Activated CD4-positive, alpha-beta T cell treated with anti-CD3 and anti-CD28 coated beads, Interleukin-2, amount 50 U/mL, for 24 hours (primary cell): ENCODE measurements at places on chromosomes 2 and 18.

DNA sequence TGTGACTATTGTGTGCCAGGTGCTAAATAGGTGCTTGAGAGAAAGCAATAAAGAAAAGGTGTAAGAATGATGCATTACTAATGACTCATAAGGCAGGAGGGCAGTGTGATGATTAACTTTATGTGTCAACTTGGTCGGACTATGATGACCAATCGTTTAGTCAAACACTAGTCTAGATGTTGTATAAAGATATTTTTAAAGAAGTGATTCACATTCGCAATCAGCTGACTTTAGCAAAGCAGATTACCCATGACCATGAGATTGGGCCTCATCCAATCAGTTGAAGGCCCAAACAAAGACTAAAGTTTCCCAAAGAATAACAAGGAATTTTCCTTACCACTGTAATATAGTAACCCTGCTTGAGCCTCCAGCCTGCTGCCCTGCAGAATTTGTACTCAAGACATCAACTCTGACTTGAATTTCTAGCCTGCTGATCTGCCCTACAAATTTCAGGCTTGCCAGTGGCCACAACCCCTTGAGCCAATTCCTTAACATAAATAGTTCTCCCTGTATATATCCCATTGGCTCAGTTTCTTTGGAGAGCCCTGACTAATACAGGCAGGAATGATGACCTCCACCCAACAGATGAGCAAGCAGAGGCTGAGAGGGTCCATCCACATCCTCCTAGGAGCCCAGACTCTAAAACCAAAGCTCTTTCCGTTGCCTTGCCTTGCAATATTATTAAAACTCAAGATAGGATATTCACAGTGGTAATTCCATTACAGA, 132.6 kb downstream of the ACTR3 start:
- DNase-seq = no peak

GRCh38 chr18:52200406-52200805, 139.6 kb upstream of the DCC start:
- no peak for DNase-seq

DNA sequence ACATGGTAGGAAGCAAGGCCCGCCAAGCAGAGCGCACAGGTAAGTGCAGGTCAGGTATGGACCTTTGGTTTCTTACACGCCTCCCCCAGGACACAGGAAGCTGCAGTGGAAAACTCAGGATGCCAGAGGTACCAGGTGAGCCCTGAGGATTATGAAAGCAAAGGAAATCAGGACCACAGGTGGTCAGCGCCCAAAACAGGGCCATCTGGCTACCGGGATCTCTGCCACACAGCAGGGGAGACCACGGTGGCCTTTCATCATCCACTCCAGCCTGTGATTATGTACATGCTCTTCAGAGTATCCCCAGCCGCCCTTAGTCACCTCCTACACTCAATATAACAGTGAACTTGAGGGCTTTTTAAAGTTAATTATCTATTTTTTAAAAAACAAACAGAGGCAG, 125.5 kb upstream of the EPC2 start:
- DNase-seq = no peak

DNA sequence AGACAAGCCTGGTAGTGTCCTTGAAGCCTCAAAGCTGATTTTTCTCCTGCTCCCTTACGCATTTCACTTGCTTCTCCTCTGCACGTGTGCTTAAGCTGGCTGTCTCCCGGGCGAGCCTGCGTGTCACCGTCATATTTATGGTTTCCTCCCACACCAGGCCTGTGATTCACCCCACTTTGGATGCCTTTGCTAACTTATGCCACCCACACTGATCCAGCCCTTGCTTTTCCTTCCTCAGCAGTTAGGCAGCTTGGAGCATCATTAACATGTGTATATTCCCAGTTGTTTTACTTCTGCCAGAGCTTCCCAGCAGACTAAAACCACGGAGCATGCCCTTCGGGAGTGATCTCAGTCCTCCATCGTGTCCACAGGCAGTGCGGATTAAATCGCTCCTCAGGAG, 2.2 kb downstream of the ST3GAL5 start:
- peak; percentile 62 for DNase-seq

DNA sequence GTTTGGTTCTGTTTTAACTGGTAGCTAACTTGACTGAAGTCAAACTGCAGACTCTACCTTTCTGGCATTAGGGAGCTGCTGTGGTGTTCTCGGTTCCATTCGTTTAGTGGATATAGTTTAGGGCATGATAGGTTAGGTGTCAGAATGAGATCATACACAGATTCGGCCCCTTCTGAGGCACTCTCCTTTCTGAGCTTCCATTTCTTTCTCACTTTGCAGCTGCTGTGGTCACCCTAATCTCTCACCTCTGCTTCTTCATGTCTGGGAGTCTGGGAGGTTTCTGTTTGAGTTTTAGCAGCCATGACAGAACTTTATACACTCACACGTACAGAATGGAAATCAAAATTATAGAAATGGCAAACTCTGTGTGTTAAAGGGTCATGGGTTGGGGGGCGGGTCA, 122.8 kb downstream of the ATP9B start:
- DNase-seq = no peak

DNA sequence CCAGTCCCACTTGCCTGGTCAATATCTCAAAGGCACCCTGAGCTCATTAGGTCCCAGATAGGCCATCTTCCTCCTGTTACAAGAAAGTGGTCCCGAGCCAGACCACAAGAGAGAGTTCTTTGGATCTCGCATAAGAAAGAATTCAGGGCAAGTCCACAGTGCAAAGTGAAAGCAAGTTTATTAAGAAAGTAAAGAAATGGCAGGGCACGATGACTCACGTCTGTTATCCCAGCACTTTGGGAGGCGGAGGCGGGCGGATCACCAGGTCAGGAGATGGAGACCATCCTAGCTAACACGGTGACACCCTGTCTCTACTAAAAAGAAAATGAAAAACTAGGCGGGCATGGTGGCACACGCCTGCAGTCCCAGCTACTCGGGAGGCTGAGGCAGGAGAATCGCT, 10.8 kb upstream of the SMAD7 start:
- no peak for DNase-seq

GRCh38 chr2:190847504-190848081, 33.0 kb upstream of the GLS start:
- DNase-seq = no peak

DNA sequence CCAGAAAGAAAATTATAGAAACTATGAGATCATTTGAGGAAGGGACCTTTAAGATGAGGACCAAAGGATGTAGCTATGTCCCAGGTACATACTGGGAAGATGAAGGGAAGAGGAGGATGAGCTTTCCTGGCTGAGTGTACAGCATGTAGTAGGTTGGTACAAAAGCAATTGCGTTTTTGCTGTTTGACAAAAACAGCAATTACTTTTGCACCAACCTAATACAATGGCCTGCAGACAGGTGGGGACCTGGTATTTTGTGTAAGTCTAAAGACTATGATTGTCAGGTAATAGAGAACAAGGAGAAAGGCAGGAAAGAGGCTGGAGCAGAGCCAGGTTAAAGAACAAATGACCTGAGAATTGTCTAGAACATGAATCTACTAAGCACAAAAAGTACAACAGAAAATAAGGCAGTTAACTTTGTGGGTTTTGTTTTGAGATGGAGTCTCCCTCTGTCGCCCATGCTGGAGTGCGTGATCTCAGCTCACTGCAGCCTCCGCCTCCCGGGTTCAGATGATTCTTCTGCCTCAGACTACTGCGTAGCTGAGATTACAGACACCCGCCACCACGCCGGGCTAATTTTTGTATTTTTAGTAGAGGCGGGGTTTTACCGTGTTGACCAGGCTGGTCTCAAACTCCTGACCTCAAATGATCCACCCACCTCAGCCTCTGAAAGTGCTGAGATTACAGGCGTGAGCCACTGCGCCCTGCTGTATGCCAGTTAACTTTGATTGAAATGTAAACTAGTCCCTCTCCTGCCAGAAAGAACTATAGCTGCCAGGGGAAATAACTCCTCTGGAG, 3.2 kb upstream of the TGOLN2 start:
- no peak for DNase-seq

DNA sequence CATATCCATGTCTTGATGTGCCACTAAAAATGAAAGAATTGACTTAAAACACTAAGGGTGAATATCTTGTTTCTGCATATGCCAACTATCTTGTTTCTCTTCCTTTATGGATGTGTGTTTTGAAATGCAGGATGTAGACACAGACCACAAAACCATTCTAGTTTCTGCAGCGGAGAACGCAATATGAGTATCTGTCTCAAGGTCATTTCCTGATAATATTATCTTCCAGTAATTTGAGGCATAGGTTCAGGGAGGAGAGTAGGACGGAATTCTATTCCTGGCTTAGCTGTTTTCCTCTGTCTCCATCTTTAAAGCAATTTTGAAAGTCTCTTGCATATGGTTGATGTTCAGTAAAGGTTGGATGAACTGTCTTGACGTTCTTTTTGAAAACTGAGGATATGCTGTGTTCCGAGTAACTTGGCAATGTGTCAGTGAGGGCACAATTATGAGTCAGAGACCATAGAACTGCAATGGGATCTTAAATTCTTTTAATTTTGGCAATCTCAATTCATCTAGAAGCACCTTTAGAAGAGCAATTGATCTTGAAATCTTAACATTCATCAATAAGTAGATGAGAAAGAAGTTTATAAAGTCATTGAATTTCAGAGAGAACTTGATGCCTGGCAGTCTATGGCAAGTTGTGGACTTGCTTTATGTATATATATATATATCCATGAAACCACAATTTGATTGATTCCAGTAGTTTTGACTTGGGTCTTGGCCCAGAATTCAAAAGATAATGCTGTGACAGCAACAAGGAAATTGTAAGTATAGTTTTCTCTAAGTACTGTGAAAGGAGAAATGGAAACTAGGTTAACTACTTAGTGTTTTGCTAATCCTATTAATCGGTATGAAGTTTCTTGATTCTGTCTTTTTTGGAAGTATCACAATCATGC, 24.8 kb downstream of the RAB27B start:
- no peak for DNase-seq

- no peak for DNase-seq
Measured at GRCh38 chr2:113867571-113867970, 22.3 kb upstream of the ACTR3 start.

DNA sequence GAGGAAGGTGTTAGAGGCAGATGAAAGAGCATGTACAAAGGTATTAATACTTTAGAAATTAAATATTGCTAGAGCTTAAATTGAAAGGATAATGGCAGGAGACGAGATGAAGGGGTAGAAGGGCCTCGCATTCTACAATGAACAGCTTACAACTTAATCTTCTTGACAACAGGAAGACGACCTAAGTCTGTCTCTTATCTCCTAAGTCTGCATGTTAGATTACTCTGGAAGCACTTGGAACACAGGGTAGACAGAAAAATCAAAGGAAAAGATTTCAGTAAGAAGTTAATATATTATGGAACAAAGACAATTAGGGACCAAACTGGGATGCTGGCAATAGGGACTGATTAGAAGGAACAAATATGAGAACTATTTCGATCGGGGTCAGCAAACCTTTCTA, 34.9 kb downstream of the SMC6 start:
- no peak for DNase-seq

GRCh38 chr2:150234787-150235446, 252.6 kb downstream of the RND3 start:
- no peak for DNase-seq

DNA sequence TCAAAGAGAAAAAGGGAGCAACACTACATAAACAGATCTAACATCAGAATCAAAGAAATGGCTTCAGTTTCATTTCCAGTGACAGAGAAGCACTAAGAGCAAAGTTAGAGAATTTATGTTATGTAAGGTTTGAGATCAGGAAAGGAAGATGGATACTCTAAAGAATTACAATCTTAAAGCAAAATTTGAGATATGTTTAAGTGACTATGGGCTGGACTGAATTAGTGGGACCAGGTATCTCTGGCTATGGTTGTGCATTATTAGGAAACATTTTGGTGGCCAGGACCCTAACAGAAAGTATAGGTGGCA, 208.2 kb downstream of the CCDC178 start:
- DNase-seq = no peak

DNA sequence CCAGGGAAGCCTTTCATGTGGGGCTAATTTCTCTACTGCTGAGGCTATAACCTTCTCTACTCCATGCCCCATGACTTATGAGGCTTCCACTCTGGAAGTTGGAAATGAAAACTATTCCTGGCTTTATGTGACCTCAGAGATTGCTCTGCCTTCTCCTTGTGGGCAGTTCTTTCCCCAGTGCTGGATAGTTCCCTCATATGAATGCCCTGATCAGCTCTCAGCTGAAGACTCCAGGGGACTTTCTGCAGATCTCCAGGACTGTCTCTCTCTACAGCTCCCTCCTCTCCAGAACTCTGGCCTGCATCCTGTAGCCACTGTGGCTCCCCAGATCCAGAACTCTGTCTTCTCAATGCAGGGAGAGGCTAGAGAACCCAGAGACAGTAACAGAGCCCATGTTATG, 235.1 kb downstream of the SEPTIN10 start:
- no peak for DNase-seq

DNA sequence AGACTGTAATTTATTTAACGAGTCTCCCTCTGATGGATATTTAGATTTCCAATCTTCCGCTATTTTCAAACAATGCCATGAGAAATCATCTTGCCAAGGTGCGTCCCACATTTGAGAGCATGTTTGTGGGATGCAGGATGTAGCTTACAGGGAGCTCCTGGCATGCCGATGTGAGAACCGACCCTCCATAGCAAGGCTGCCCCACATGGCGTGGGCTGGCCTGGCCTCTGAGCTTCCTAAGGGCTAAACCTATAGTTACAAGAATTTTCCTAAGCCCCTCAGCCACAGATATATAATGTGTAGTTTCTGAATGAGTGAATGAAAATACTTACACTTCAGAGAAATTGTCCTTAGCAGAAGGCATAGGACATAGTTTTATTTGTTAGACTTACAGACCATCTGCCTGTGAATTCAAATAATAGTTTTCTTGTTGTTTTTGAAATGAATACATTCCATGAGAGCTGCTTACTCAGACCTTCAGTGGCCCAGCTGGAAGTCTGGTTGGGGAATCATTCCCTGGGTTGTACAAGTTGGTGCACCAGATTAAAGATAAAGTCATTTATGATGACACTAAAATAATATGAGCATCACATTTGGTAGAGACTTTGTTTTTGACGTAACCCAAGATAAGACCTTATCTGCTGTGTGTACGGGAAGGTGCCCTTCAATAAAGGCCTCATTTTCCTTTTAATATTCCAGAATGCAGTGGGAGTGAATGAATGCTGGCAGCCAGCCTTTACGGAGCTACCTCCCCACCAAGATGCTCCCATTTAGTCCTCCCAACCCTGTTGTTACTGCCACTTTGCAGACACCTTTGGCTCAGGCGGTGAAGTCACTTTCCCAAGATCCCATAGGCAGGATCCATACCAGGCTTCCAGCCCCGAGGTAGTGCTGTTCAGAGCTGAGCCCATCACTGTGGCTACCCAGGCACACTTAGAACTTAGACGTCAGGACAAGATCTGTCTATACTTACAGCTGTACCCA, 107.1 kb downstream of the GLI2 start:
- no peak for DNase-seq
